M059J (cell line): ENCODE measurements at places on chromosomes 16 and 17.
A peak's percentile ranks its signal among the peaks of the same experiment; 100 is the strongest.

- peak; percentile 68 for DNase-seq
These were observed 31.4 kb upstream of the PMFBP1 start for GRCh38 chr16:72203401-72203800.

DNA sequence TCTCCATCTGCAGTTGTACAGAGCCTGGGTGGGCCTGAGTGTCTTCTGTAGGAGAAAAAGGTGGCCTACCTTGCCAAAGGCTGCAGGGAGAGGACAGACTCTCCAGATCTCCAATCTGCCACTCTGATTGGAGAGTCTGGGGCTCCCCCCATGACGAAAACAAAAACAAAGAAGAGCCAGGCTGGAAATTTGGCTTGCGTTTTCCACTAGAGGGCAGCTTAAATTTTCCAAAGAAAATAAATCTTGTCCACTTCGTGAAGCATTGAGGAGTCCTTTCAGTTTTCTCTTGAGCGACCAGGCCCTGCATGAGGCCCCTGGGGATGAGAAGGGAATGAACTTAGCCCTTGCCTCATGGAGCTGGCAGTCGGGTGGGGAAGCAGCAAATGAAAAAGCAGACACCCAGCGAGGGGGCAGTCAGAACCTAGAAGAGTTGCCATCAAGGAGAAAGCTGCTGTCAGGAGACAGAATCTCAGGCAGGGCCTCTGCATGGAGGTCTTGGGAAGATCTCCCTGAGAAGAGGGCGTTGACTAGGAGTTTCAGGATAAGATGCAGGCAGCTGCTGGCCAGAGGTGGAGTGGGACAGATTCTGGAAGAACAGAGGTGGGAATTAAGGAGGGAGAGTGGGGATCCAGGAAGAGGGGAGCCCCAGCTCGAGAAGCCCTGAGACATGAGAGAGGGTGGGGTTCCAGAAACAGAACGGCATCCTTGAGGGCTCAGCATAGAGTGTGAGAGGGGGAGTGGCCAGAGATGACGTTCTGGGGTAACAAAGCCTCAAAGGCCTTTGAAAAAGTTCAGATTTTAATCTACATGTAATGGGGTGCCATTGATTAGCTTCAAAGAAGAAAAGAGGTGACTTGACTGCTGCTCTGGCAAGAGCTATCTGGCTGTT, 8.4 kb upstream of the SHCBP1 start:
- peak; percentile 71 for DNase-seq

DNA sequence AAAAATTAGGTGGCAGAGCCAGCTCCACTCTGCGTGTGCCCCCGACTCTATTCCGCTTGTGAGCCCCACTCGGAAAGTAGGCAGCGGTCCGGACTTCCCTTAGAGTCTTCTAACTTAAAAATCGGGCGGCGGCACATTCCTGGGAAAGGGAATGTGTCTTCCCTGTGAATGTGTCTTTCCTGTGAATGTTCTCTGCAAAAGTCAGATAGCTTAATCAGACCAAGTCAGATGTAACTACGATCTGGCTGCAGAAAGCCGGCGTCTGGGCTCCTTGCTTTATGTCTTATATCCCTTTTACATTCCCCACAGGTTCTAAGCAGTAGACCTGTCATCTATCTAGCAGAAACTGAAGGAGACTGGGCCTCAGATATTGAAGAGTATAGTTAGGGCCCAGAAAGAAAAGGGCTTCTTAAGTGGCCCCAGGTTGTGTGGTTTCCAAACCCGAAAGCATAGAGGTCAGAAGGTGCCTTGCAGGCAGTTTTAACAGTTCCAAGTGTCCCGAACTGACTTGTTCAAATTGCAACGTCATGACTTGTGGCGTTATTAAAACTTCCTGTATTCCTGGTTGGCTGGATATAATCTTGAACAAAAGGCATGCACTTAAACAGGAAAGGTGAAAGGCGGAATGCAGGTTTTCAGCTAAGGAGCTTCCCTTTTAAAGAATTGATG, 601 bp downstream of the PHKB start:
- peak; percentile 84 for DNase-seq

GRCh38 chr16:84288902-84289301, 5.8 kb upstream of the WFDC1 start:
- no peak for DNase-seq

DNA sequence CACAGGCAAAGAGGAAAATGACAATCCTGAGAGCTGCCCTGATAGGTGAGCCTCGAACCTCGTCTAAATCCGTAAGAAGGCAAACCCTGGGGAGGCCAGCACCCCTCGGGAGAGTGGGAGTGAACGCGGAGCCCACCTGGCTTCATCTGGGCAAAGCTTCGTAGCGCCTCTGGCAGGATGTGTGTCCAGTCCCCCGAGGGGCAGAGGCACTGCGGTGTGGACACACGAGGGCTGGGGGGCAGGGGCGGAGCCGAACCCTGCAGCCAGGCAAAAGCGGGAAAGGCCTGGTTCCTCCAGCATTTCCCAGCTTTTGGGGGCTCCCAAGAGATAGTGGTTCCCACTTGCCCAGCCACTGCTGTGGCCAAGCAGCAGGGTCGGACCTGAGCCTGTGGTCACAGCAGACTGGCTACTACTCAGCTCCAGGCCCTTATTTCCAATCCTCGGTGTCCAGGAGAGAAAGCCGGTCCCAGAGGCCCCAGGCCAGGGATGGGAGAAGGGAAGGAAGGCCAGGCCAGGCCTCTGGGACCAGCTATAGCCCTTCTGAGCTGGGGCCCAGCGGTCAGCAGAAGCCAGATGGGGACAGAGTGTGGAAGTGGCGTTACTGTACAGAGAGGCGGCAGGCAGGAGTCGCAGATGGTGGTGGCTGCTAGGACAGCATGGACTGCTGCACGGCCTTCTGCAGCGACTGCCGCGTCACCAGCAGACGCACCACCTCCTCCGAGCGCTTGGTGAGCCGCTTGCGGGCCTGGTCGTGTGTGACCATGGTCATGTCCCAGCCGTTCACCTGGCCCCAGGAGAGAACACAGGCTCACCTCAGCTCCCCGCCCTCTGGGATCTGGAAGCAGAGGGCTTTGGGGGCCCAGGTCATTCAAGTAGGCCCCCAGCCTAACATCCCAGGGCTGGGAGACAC, 5.0 kb downstream of the TAX1BP3 start:
- DNase-seq, result no peak
